ENCODE measurements at places on chromosomes 6 and 20.

DNA sequence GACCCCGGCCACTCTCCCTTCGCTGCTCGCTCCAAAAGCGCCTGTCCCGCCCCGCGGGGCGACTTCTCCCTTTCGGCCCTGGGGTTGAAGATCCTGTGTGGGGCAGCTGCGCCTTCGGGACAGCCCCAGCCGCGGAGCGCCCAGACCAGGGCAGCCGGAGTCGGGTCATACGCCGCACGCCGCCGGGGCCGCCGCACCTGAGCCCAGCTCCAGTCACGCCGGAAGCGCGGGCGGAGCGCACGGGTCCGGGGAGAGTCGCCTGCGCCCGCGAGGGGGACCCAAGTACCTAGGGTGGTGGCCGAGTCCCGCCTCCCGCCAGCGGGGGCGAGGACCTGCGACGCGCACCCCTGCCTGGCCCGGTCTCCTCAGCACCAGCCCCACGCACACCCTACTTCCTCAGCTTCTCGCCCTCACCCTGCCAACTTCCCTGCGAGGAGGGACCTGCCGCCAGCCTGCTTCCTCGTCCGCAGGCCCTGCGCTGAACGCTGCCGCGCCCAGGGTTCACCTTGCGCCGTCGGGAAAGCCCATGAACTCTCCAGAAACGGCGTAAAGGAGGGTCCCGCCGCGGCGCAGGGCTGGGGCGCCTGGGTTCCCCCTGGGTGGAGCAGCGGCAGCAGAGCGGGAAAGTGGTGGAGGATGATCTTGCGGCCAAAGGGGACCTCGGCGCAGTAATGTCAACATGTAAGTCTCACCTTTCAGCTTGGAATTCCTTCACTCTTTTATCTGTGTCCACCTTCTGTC is at the start of gene ADGRG6:
ADGRG6 (plus strand) TSS at position 357 of the 741 bp plus-strand sequence; CDS start at position 680, 323 bp downstream.
- DNase-seq: peak; percentile 57

DNA sequence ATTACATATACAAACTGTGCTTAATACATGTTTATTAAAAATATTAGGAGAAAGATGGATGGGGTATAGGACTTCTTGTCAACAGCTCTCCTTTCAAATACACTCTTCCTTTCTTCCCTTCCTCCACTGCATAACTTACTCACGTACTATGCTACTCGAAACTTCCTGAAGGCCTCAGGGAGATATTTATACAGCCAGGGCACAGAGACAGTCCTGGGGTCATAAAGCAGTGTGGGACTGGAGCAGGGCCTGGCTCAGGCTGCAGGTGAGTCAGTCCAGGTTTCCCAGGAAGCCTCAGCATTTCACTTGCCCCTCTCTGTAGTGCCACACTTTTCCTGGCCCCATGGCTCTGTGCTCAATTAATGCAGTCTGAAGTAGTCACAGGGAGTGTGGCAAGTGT is 157.0 kb downstream of the UBE3D start:
- DNase-seq: no peak

- DNase-seq: no peak
Observed at GRCh38 chr6:143844006-143844405, 868 bp downstream of the LTV1 start.

DNA sequence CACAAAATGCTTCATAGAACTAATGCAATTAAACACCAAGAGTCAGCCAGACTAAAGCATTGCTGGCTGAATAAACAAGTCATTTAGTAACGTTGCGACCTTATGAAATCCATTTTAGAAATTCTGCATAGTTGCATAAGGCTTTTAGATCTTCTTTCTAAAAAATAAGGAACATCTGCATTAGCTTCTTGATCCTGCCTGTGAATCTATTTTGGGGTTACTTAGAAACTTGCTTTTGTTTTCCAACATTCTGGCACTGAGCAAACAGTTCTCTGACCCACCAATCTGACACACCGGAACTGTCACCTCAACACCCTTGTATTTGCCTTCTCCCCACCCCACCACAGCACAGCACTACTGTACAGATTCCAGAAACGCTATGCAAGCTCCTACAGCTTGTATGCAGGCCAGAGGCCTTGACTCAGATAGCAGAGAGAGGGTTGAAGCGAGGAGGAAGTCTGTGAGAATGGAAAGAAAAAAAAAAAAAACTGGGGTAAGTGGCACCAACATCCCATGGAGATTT is 55.0 kb downstream of the KIF13A start:
- DNase-seq: no peak

- DNase-seq: no peak
Observed at GRCh38 chr6:16547587-16547986, 213.7 kb downstream of the ATXN1 start.

DNA sequence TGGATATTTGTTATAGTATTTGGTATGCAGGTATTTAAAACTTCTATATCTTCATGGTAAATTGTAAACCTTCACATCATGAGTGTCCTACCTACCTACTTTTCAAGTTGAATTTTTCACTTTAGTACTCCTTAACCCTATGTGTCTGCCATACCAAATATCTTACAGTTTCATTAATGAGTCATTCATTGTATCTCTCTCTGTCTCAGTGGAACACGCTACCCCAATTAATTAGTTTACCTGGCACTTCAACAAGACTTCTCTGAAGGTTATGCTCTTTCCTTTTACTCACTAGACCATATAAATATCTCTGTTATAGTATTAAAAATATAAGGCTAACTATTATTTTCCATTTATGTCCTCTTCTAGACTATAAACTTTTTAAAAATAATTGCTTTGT is 123.9 kb upstream of the GJE1 start:
- peak; percentile 28 for DNase-seq

DNA sequence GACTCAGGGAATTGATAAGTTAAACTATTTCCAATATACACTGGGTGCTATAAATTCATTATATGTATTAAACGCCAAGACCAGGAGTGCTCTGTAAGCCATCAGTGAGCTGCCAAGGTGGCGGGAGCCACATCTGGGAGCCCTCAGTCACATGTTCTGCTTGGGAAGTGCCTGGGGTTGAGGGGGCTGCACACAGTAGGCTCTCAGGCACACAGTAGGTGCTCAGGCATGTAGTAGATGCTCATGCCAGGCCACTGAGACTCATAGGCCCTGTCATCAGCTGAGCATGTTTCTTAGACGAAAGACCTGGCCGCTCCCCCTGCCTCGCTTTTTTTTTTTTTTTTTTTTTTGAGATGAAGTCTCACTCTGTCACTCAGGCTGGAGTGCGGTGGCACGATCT is 83.3 kb upstream of the BHLHE23 start:
- no peak for DNase-seq

- DNase-seq: no peak
Observed at GRCh38 chr20:24834310-24834709, 114.8 kb upstream of the CST7 start.

DNA sequence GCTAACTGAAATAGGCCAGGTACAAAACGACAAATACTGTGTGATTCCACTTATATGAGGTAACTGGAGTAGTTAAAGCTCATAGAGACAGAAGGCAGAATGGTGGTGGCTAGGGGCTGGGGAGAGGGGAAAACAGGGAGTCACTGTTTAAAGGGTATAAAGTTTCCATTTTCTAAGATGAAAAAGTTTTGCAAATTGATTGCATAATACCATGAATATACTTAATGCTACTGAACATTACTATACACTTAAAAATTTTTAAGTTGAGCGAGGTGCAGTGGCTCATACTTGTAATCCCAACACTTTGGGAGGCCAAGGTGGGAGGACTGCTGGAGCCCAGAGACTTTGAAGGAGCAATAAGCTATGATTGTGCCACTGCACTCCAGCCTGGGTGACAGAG is 138.6 kb upstream of the ARID1B start:
- DNase-seq: no peak

- no peak for DNase-seq
Observed at GRCh38 chr6:53268858-53269608, 79.7 kb downstream of the ELOVL5 start.

DNA sequence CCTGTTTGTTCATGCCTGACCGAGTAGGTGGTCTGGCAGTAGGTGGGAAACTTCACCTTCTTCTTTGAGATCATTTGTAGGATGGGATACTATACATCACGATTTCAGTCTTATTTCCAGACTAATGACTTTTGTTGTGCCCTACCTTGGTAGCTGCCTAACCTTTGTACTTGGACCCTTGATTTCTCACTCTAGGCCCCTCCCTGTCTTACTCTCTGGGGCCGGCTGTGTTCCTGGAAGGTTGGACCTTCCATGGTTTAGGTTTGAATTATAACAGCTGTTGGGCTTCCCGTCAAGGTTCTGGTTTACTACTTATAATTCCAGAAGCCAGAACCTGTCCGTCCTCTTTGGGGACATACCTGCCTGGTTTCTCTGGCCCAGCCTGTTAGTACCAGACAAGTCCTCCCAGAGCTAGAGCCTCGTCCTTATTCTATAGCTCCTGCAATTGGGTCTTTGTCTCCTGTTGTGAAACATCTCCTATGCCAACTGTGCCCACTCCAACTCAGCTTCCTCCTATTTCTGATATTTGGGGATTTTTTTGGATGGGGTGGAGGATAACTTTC is 14.9 kb upstream of the ADIG start:
- no peak for DNase-seq

GRCh38 chr6:116192786-116193185 is 61.1 kb downstream of the TSPYL4 start:
- DNase-seq: no peak

- no peak for DNase-seq
Observed at GRCh38 chr20:61304750-61305149, 52.7 kb downstream of the CDH4 start.

GRCh38 chr6:36130667-36131510 is 576 bp downstream of the MAPK13 start:
- DNase-seq: peak; percentile 31

DNA sequence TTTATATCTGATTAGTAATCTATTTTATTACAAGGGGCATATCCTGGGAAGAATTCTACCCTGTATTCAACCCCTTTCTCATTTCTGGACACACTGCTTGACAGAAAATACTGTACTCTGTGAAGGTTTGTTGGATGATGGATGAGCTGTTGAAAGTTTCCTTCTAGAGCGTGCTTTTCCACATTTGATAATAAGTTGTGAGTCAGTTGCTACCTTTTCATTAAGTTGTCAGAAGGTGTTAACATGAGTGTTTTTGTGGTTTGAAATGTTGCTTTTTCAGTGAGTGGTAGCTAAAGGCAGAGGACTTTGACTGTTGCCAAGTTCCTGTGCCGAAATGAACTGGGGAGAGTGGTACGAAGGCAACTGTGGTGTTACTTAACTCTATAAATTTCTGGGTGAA is 3.9 kb upstream of the ECI2 start:
- DNase-seq: no peak

- DNase-seq: no peak
Observed at GRCh38 chr6:69105288-69105687, 470.2 kb downstream of the ADGRB3 start.

All from HCT116 (cell line).